Activated T-helper 1 cell treated with anti-CD3 and anti-CD28 coated beads, Interleukin-2, amount 50 U/mL, for 16 hours (primary cell): ENCODE measurements at places on chromosomes 7 and 10.

DNA sequence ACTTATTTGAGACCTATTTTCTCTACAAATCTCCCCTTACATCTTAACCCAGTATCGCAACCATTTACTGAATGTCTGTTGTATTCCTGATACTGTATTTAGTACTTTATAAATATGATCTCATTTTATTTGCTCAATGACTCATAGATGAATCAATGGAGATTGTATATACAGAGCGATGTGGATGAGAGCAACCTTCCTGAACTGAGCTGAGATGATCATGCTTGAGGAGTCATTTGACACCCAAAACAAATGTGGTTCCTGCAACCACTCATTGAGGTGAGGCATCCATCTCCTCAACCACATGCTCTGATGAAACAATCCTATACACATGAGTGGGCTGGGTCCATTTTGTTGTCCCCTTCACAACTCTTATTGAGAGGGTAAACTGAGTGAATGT lies 250.0 kb downstream of the CDC14C start:
- DNase-seq: no peak

- DNase-seq: no peak
These were observed 12.1 kb downstream of the TFR2 start for GRCh38 chr7:100629117-100629716.

DNA sequence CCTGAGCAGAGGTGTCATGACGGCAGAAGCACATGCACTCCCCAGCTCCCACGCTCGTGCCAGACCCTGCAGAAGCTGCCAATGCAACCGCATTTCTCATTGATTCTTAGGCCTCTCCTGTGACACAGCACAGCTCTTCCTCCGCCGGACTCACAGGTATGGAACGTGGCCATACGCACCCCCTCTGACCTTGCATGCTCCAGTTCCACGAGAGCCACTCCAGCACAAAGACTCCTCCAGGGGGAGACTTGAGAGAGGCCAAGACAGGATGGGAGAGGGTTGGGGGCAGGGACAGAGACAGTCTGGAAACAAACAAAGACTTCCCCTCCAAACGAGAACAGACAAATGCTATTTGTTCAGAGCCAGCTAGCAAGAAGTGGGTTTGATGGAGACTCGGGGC lies 124.3 kb upstream of the PPP2R2D start:
- no peak for DNase-seq

GRCh38 chr7:107450970-107451369 lies 18.9 kb upstream of the GPR22 start:
- no peak for DNase-seq

- DNase-seq: no peak
These were observed 124.5 kb downstream of the TMEM168 start for GRCh38 chr7:112665709-112666108.

DNA sequence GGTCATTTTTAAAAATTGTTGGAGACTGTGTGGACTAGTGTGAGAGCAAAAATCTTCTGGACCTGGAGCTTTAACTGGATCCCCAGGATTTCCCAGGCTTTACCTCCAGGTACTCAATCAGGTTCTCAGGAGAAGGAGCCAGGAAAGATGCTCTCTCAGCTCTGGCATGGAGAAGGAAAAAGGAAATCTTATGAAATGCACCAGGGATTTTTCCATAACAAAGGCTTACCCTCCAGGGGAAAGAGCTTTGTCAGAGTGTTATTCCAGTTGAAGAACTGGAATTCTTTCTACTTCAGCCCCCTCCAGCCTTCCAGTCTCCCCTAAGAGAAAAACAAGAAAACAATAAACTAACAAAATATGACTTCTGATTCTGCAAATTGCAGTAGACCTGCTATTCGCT lies 436.7 kb upstream of the ANKRD30A start:
- no peak for DNase-seq

DNA sequence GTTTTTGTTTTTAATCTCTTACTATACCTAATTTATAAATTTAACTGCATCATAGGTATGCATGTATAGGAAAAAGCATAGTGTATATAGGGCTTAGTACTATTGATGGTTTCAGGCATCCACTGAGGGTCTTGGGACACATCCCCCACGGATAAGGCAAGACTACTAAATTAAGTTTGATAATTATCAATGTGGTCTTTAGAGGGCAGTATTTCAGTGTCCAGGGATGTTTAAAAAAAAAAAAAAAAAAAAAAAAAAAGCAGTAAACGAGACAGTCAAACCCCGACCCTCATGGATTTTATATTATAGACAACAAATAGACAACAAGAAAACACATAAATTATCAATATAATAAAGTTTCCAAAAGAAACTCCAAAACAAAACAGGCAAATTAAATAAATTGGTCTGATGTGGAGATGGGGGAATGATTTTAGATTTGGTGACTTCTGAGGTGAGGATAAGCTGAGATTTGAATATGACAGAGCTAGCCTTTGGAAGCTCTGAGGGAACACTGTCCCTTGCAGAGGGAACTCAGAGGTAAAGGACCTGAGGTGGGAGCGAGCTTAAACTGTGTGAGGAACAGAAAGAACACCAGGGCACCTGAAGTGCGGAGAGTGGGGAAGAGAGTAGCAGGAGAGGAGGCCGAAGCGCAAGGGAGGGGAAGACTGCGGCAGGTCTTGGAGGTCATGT lies 14.8 kb downstream of the ACSM6 start:
- DNase-seq: no peak
